Activated T-cell treated with anti-CD3 and anti-CD28 coated beads, Interleukin-2, amount 50 U/mL, for 72 hours (primary cell): ENCODE measurements at places on chromosomes 11 and 22.

DNA sequence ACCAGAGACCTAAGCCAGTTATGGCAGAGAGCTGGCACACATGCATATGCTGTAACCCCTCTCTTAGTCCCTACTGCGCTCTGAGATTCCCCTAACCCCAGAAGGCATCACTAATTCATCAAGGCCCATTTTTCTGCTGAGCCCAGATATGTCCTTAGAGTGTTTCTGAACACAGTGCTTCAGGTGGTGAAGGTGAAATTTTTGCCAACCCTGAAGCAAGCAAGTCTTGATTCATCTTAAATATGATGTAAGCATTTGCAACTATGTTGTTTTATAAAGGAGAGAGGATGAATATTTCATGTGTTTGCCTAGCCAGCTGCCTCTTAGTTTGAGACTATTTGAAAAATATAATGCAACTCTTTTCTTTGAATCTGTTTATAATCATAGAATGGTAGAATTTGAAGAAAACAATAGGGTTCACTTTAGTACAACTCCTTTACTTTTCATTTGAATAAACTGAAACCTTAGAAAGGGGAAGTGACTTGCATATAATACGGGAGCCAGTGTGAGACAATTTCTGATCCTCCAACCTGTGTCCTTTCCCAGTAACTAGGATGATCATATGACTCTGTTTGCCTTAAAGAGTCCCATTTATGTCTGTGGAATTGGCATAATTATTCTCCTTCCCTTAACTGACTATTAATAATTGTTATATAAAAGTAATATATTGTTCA is 194.3 kb upstream of the MTNR1B start:
- DNase-seq = no peak

DNA sequence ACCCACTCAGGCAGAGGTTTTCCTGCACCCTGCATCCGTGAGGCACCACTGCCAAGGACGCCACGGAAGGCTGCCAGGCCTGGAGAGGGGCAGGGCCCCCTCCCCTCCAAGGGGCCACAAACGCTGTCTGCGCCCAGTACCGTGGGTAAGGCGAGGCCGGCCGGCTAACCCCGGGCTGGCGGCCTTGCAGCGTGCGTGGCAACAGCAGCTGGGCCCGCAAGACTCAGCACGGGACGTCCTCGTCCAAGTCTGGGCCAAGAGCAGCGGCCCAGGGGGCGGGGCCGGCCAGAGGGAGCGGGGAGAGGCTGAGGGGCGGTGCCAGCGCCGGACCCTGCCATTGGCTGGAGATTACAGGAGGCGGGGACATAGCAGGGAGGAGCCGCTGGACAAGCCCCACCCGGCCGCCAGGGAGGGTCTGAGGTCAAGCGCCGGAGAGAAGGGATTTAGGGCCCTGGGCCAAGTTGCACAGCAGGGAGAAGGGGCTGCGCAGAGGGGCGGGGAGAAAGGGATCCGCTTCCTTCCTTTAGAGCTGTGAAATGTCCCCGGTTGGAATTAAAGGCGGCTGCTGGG is 16.0 kb downstream of the SLC43A1 start:
- DNase-seq = peak; percentile 57

GRCh38 chr22:45069925-45070324 is 60.1 kb upstream of the PHF21B start:
- peak; percentile 57 for DNase-seq

DNA sequence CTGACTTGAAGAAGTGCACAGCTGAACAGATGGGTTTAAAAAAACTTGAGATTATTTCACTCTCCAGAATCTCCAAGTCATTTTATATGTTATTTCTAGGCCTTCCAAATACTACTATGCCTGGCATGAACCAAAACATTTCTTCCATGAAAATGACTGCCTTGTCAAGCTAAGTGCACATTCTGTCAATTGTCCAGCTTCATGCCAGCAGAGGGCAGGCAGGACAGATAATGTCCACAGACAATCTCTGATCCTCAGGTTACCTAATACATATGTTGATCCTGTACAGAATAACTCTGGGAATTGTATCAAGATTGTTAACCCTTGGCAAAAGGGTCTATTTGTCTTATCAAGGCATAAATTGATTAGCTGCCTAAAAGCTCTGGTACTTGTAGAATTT is 229.5 kb downstream of the AASDHPPT start:
- DNase-seq = no peak

- DNase-seq = no peak
These were observed 42.5 kb upstream of the SUSD2 start for GRCh38 chr22:24138649-24139420.

DNA sequence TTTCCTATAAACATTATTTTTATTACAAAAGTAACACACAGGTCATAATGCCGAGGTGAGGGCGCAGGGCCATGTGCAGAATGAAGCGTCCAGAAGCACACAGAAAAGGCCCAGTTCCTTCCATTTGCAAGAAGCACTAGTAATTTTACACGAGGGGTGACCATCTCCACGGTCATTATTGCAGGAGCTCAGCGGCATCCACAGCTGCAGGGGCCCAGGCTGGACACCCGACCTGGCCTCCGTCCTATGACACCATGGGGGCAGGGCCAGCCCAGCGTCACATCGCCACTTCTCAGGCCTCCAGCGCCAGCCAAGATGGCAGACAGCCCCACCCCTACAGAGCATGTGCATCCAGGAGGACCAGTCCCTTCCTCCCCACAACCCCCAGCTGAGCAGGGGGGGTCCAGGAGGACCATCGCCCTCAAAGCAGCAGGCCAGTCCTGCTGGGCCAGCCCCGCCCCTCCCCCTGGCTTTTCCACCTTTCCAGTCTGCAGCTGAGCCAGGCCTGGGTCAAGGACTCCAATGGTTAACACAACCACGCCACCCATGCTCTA is 3.5 kb downstream of the IGF2 start:
- DNase-seq = no peak

- DNase-seq = no peak
These were observed 110.5 kb upstream of the THY1 start for GRCh38 chr11:119533462-119533861.

DNA sequence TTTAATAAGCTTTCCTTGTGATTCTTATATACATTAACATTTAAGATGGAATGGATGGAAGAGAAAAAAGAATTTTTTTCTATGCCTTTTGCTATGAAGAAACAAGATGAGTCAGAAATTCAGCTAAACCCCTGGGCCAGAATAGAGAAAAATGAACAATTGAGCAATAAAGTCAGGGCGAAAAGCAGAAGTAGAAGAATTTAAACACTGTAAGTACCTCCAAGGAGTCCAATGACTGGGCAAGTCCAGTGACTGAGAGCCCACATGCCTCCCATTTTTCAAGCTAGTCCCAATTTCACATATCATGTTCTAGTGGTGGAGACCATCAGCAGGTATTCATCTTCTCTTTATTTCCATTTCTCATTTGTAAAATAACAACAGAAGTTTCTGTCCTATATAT is 18.6 kb upstream of the APLP2 start:
- DNase-seq = no peak

DNA sequence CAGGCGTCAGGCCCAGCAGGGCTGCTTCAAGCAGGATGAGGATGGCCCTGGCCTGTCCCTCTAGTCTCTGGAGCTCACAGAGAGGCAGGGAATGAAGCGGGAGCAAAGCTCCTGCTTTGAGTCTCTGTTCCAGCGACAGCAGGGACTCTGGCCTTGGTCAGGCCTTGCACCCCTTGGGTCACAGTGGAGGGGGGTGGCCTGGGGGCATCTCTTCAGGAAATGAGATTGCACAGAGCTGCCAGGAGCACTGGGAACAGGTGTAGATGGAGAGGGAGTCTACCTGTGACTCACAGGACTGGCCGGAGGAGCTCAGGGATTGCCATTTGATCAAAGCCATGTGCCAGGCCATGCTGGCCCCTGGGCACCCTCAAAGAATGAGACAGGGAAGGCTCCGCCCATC is 1.6 kb downstream of the ANO1 start:
- no peak for DNase-seq

GRCh38 chr11:118917481-118918127 is 8.1 kb downstream of the BCL9L start:
- peak; percentile 68 for DNase-seq

GRCh38 chr11:120996973-120997372 is 26.9 kb upstream of the TBCEL start:
- DNase-seq = no peak

DNA sequence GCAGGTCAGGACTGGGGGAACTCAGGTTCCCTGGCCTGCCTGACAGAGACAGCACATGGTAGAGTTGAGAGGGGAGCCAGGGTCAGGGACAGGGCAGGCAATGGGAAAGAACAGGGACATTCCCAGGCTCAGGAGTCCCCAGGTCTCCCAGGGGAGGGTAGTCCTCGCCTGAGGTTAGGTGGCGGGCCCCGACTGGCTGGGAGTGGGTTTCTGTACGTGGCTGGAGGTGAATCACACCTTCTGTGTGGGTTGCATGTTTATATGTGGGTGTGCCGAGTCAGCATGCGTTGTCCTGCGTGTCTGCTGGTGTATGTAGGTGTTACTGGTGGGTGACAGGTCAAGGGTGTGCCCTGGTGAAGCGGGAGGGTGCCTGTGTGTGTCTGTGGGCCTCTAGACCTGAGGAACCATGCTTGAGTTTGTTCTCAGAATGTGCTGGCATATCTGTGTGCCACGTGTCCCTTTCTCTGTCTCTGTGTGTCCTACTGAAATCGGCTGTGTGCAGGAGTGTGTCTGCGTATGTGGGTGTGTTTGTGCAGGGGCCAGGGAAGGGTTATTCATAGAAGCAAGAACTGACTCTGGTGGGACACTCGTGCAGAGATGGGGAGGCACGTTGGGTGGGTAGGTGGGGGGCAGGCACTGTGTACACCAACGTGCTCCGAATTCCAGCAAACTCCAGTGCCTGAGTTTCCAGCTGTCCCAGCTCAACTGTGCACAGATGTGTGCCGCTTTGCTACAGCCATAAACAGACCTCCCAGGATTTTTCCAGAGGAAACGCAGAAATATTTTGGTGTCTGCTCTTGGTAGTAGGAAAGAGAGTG is 23.8 kb upstream of the OAF start:
- DNase-seq = peak; percentile 42

GRCh38 chr11:28009388-28009787 is 98.6 kb downstream of the KIF18A start:
- no peak for DNase-seq

GRCh38 chr11:6269994-6270393 is 10.4 kb downstream of the CCKBR start:
- no peak for DNase-seq

DNA sequence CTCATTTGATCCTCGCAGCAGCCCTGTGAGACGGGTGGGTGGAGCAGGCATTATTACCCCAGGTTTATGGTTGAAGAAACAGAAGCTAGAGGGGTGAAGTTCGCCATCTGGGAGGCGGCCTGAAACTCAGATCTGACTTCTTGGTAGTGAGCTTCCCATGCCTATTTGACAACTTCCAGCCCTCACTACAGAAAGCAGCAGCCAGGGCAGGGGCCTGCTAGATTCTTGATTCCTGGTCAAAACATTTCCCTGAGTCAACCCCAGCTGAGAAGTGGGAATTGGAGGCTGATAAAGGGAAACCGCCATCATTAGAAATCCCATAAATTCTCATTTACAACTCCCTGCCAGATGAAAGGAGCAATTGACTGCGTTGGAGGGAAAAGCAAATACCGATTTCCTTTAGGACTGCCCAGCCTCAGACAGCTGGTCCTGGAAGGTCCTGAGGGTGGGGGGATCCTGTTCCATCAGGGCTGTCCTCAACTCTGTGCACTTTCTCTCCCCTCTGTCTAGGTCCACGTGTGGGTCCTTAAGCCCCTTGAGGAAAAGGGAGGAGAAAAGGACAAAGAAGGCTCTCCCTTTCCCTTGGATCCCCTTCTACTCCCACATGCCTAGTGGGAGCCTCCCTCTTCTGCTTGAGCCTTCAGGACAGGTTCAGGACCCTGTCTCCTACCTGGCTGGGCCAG is 10.2 kb upstream of the NECTIN1 start:
- no peak for DNase-seq

DNA sequence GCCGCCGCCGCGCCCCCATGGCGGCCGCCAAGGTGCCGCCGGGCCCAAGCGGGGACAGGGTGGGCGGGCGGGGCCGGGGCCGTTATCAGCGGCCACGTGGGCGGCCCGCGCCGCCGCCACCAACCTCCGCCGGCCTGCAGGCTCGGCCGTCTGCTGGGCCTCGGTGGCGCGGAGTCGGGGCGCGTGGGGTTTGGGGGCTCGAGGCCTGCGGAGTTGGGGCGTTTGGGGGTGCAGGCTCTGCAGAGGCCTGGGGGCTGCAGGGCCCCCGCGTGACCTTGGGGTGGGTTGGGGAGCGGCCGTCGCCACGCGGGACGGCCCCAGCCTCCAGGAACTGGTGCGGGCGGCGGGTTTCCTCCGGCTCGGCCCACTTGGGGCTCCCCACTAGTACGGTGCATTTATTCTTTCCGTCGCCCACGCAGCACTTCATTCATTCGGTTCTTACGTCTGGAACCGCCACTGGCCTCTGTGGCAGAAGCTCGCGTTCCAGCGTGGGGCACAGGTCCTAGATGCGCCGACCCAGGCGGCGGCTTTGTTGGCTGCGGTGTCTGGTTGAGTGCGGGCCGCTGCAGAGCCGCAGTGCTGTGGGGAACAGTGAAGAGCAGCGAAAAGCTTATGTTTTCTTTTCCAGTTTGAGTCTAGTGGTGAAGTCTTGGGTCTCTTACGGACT is 740 bp upstream of the TRMT2A start:
- DNase-seq = peak; percentile 89

DNA sequence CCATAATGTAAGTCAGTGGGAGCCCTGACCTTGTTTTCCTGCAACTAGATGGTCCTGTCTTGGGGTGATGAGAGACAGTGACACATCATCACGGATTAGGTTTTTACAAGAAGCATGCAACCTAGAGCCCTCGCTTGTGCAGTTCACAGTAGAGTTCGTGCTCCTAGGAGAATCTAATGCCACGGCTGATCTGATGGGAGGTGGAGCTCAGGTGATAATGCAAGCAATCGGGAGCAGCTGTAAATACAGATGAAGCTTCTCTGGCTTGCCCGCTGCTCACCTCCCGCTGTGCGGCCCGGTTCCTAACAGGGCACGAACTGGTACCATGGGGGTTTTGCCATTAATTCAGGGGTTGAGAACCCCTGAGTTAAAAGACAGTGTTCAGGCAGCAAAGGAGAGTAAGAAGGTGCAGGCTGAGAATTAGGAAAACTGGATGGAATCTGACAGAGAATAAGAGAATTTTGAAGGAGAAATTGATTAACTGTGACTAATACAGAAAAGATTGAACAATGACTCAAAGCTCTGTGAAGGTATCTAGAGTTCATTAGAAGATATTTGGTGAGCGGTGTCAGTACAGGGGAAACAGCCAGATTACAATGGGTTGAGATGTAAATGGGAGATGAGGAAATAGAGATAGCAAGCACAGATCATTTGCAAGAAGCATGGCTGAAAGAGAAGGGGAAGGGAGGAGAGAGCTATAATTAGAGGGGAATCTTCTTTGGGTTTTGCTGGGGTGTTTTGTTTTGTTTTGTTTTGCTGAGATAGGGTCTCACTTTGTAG is 21.0 kb downstream of the WEE1 start:
- DNase-seq = no peak

GRCh38 chr22:49590851-49591445 is 236.7 kb downstream of the BRD1 start:
- DNase-seq = no peak

- no peak for DNase-seq
These were observed 56.0 kb downstream of the ACER3 start for GRCh38 chr11:76916712-76917111.

DNA sequence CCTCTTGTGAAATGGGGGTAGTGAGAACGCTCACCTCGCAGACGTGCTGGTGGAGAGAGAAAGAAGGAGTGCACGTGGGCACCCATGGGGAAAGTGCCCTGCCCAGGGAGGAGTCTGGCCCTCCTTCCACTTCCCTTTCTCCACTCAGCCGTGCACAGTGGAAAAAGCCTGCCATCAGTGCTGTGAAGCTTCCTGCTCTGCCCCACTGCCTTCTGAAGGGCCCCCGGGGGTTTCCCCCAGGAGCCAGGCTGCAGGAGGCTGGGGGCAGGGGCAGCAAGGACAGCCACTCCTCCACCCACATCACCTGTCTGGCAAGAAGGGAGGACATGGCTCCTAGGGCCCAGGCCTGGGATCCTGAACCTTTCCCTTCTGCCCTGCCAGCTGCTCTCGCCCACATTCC is 7.6 kb downstream of the TP53I11 start:
- DNase-seq = peak; percentile 17
